SIG-M5 (cell line): ENCODE measurements at places on chromosomes 7 and 10.

- DNase-seq: no peak
These were observed 109.5 kb downstream of the PRKG1 start for GRCh38 chr10:51183783-51184182.

DNA sequence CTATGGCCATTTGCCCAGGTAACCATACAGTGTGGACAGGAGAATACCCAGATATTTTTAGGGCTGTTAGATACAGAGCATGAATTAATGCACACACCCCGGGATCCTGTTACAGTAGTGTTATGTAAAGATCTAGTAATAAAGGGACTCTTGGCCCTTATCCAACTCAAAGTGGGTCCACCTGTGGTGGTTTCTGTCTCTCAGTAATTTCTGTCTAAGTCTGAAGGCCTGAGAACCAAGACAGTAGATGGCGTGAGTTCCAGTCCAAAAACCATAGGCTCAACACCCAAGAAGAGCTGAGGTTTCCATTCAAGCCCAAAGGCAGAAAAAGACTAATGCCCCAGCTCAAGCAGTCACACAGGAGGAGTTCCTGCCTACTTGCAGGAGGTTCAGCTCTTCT, 277.7 kb downstream of the ZEB1 start:
- no peak for DNase-seq

DNA sequence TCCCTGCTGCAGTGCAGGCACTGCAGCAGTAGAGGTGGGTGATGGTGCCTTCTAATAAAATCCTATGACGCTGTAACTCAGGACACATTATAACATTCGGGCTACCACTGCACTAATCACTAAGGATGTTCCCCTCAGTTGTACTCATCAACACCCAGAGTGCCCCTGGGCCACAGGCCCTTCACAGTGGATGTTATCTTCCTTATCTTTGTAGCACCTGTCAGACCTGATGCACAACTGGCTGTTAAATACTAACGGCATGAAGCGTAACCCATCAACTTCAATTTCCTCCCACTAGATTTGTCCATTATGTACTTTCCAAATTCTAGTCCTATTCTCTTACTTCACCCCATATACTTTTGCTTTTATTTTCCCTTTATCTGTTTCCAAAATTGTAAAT, 66.3 kb downstream of the PARD3 start:
- no peak for DNase-seq

DNA sequence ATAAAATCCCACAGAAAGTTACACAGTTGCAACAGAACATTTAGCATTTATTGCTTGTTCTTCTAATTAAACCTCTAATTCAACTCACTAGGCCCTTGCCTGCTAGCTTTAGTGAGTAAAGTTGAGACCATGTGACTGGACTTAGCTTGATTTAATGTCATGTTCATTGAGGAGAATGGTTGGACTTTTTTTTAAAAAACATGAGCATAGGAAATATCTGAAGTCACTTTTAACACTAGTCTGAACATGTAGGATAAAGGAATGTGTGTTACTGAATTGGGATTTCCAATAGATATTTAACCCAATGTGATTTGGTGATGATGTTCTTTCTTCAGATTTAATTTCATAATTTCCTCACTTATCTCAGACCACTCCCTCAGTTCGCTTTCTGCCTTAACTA, 24.6 kb upstream of the GLCCI1 start:
- DNase-seq: no peak

GRCh38 chr10:113221756-113222168, 271.7 kb downstream of the TCF7L2 start:
- DNase-seq: no peak

GRCh38 chr7:12573885-12574284, 3.4 kb downstream of the SCIN start:
- DNase-seq: no peak

DNA sequence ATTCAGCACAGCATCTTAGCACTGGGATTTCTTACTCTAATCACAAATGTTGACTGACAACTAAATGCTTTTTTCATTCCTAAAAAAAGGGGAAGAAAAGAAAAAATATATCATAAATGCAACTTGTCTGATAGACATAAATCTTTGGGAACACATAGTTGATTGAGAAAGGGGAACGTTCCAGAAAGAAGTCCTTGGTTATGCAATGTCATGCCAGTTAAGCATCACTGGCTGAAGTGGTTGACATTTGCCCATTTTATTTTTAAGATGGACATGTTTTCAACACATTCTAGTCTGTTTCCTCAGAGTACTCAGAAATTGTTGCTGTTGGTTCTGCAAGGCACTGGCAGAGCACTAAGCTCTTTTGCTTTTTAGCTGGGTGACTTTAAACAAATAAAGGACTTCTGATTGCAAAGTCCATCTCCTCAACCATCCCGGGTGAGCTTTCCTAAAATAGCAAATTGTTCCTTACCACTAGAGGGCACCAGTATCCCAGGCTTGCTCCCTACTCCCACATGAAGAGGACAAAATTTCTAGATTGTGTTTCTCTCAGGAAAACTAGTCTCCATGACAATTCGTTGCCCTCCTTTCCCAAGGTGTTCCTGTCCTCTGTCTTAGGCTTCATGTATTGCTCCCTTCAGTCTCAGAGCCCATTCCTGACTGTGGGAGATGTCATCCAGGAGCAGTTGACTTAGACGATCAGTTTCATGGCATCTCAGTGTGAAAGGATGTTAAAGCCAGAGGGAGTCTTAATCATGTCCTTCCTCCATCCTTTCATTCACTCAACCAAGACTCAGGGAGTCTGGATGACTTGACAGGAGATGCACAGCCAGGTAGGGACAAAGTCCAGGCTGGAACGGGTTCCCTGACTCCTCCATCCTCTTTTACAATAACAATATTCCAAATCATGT, 23.9 kb downstream of the OPALIN start:
- DNase-seq: no peak

DNA sequence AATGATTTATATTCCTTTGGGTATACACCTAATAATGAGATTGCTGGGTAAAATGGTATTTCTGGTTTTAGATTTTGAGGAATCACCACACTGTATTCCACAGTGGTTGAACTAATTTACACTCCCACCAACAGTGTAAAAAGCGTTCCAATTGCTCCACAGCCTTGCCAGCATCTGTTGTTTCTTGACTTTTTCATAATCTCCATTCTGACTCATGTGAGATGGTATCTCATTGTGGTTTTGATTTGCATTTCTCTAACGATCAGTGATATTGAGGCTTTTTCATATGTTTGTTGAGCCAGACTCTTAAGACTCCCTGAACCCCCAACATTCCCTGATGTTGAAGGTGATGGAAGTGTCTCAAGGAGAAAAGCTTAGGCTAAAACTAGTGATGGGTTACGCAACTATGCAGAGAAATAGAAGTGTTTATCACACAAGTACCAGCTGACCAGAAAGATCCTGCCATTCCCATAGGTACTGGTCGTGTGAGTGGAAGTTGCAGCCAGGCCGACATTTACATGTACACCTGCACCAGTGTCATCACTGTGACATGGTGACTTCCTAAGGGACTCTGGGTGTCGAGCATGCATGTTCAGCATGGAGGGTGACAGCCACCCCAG, 711.2 kb upstream of the NRP1 start:
- DNase-seq: no peak

DNA sequence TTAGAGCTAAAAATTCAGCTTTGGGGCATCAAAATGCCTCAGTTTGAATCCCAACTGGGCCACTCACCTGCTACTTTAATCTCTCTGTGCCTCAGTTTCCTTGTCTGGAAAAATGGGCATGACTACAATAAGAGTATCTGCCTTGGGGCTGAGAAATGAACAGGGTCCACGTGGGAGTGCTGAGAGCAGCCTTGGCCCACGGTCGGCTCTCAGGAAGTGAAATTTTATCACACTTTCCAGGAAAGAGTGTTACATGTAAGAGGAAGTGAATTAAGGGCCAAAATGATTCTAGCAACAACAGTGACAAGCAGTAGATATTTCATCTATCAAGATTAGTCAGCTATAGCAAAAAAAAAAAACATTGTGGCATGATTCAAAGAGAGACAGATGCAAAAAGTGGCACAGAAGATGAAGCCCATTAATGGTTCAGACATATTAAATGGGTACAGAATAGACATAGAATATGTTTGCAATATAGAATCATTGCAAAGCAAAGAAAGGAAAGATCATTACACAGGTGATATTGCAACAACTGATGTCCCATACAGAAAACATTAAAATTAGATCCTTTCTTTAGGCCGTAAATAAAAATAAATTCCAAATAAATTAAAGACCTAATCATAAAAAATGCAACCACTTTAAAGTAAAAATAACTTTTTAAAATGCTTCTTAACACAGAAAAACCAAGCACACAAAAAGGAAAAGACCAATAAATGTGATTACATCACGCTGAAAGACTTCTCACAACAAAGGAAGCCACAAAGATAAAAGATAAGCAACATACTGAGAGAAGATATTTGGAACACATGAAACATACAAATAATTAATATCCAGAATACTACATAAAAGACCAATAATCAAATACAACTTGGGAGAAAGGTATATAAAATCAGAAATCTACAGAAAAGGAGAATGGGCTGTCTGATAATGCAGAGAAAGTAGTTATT, 4.3 kb downstream of the TMEM273 start:
- DNase-seq: no peak

- DNase-seq: no peak
These were observed 76.0 kb upstream of the PDGFA start for GRCh38 chr7:595621-596010.

DNA sequence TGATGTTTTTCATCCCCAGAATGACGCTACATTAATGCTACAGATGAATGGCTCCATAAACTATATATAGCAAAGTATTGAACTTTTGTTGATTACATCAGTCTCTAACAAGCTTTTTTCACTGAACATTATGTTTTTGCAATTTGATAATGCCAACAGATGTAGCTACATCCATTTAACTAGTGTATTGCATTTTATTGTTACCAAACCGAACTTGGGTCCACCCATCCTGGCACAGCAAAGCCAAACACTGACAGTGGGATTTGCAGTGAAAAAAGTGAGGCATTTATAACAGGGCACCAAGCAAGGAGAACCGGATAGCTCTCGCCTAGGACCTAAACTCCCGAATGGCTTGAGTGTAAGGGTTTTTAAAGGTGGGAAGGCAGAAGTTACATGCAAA, 182.8 kb upstream of the TNS3 start:
- DNase-seq: no peak

DNA sequence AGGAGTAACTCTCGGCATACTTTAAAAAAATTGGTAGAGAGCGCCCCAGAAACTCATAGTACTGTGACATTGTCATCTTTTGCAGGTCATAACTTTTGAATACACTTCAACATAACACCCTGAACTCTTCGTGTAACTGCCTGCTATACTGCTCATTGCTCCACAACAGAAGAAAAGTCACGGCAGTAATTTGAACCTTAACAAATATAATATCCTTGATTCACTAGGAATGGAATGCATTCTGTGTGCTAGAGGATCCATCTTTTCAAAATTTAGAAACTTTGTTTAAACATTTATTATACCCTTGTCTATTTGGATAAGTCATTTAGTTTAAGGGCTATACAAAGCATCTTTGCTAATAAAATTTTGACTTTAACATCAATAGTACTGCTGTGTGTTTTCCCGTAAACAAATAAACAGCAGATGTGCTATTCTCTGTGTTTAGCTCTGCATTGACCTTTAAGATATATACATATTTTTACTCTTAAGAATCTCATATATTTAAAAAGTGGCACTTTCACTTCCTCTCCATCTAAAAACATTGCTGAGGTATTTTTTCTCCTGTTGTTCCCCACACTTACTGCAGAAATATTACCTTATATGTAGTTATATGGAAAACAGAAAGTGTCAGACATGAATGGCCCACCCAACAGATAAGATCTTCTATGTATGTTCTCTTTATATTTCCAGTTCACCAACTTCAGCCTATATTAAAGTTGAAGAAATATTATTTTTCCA, 217.6 kb upstream of the TMEM229A start:
- no peak for DNase-seq

GRCh38 chr10:118816471-118817168, 61.9 kb upstream of the CACUL1 start:
- DNase-seq: no peak

- no peak for DNase-seq
These were observed 38.6 kb upstream of the ADD3 start for GRCh38 chr10:109968953-109969759.

DNA sequence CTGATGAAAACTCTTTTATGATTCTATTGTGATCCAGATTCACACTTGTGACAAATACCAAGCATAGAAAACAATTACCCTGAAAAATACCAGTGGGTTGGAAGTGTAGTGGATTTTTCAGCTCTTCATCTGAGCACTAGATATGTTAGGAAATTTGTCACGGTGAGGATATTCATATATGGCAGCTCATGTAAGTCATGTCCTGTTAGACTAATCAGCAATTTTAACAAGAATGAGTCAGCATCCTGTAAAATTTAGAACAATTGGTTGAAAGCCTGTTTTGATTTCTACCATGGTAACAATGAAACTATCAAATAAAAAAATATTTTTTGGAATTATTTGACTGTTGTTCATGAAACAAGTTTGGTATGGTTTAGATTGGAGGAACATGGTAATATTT, 334.3 kb downstream of the CACNA2D1 start:
- DNase-seq: no peak

GRCh38 chr7:98107313-98107721, 655 bp downstream of the LMTK2 start:
- no peak for DNase-seq

- DNase-seq: no peak
These were observed 464.4 kb upstream of the AKR1E2 start for GRCh38 chr10:4361581-4361980.

DNA sequence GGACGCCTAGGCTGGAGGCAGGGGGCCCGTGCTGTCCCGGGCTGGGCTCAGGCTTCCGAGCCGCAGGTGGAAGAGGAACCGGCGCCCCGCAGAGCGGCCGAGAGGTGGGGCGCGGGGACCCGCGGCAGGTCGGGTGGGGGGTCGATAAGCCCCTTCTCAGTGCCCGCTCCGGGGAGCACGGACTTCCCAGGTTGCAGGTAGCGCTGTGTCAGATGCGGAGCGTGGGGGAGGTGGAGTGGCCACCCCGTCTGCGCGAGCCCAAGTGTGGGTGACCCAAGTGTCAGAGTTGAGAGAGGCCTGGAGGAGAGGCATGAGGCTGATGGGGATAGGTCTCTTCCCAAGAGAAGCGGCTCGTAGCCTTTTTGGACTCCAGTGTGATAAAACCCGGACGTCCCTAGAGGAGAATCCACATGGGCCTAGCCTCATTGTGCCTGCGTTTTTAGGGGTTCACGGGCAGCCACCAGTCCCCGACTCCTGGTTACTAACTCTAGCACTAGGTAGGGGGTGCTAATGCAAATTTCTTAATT, 580 bp downstream of the EEPD1 start:
- DNase-seq: no peak
